ENCODE measurements at places on chromosomes 5 and 9.
A peak's percentile ranks its signal among the peaks of the same experiment; 100 is the strongest.

GRCh38 chr5:151598984-151599383 is 7.9 kb upstream of the FAT2 start:
- no peak for DNase-seq

GRCh38 chr5:40499007-40499406 is 180.7 kb upstream of the PTGER4 start:
- DNase-seq: no peak

DNA sequence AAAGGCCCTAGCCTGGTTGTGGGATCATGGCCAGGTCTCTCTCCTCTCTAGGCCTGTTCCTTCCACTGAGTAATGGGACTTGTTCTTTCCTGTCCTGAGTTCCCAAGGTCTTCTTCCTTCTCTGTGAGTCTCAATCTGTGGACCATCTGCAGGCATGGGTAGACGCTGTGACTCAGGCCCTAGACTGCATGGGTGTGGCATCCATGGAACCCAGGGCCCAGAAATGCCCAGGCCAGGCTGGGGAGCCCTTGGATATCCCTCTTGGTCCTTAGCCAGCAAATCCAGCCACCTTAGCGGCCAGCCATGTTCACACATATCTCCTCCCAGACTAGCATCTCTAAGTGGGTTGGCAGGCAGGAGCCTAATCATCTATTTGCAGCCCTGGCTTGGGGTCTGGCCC is 2.3 kb upstream of the ACSL6 start:
- DNase-seq: no peak

DNA sequence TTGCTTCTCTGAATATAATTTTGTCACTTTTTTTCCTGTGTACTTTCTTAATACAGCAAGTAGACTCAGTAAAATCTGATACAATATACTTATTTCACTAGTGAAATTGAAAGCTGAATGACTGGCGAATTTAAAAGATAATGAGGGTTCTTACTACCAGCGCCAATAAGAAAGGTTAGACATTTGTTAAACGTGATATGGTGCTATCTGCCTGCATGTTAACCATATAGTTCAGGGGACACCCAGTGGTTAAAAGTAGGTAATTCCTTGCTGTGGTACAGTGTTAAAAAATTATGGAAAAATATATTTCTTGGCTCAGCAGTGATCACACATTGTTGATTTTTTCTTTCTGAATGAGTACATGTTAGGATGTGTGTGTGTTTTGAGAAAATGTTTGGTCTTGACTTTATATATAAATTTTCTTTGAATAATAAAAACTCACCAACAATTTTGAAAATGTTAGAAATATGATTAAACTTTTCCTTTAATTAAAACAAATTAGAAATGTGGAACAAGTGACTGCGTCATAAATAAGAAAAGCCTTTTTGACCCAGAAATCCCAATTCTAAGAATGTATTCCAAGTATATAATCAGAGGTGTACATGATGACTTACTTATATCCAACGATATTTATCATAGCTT is 25.8 kb downstream of the CAST start:
- peak; percentile 63 for DNase-seq

DNA sequence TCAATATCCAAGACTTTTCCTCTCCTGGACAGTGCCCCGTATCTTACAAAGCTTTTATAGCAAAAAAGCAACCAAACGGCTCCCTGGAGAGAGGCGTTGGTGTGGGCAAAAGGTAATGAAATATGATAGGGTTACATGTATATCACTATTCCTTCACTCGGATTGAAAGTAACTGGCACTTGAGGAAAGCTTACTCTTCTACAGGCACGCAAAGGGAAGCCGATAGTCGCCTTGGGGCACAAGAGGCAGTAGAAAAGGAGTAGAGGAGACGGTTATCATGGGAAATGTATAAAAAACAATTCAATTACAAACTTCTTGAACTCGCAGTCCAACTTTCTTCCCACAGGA is 1.1 kb downstream of the DIAPH1 start:
- DNase-seq: peak; percentile 31

GRCh38 chr5:80411589-80412219 is 3.8 kb downstream of the ZFYVE16 start:
- DNase-seq: no peak

- no peak for DNase-seq
These were observed 28.4 kb downstream of the GZMK start for GRCh38 chr5:55052383-55052931.

DNA sequence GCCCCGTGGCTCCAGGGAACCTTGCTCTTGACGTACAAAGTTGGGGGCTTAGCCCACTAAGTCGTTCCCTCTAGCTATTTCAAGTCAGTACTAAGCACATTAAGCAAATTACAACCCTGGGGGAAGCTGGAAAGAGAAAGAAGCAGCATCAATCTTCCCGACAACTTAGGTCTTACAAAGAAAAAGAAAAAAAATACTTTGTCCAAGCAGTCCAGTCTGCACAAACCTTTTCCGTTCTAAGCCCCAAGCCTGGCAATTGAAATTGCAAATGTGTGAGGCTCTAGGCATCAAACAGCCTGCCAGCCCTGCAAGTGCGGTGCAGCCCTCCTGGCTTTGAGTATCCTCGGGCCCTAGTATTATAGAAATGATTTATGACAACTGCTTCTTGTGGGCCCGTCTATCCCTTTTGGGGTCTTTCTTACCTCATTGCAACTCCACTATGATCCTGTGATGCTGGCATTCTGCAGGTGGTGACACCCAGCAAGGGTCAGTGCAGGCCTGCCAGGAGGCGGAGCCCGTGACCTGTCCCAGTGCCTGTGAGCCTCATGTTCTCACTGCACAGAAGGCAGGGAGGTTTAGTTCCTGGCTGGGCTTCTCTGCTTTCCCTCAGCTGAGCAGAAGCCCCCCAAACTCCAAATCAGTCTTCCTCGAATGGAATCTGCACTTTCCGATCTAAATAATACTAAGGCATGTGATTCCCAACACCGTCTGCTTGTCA is 232.3 kb upstream of the IRX2 start:
- peak; percentile 15 for DNase-seq

DNA sequence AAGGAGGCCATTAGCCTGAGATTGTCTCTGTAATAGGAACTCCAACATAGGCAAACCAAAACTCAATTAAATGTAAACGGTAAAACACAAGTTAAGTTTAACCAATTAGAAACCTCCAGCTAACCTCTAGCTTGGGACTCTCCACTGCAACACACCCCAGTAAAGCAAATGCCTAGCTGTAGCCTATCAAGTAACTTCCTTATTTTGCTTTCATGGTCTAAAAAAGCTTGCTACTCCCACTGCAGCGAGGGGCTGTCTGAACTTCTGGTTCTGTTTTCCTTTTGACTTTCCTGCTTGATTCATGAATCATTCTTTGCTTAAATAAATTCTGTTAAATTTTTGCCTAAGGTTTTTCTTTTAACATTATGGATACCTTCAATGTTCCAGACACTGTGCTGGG is 24.4 kb upstream of the C5orf46 start:
- no peak for DNase-seq

GRCh38 chr9:93093127-93093876 is 2.7 kb upstream of the CARD19 start:
- no peak for DNase-seq

GRCh38 chr9:126999315-127000068 is 84.9 kb downstream of the RALGPS1 start:
- DNase-seq: no peak

DNA sequence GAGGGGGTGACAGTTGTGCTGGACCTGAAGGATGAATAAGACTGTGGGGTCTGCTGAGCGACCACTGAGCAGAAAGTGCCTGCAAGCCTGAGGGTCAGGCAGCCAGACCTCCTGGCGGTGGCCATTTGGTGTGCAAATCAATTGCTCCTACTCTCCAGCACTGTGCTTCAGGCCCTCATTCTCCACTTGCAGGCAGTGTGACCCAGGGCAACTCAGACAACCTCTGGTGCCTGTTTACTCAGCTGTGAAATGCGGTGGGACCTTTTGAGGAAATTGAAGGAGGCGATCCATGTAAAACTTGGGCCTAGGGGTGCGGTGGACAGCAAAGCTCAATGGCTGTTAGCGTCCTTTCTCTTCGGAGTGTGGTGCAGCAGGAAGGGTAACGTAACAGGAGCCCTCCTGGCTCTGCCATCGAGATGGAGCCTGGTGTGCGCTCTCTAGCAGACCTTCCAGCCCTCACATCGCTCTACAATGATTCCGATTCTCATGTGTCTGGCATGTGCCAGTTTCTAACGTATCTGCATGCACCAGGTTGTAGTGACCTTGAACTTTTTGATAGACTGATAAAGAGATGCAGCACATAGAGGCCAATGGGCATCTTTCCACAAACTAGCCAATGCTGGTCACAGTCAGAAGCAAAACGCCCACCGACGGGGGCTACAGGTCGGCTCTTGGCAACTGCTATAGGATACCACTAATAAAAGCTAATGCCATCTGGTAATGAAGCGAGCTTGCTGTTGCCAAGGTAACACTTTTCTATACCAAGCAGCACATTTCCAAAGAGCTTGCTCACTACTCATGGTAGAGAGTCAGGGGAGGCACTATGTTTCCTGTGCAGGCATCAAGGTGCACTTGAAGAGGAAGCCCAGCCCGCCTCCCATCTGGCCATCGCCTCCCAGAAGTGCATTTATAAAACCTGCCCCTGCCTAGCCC is 159.7 kb upstream of the RAPGEF1 start:
- no peak for DNase-seq

Measured in HAP-1 (cell line).